ENCODE measurements at places on chromosomes 4 and X.

- DNase-seq: no peak
These were observed 142.1 kb upstream of the FTHL17 start for GRCh38 chrX:31213941-31214340.

DNA sequence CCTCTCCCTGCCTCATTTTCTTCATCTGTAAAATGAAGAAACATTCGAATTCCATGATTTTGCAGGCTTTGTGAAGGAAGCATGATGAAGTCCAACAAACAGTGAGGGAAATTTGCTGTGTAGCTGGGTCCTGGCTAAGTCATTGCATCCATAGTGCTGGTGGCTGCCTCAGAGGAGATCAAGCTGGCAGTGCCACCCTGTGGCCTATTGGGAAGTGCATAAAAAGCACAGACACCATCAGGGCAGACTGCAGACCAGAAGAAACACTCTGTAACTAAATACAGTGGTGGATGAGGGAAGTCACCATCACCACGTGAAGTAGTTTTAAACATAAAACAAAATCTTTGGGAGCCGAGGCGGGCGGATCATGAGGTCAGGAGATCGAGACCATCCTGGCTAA lies 40.7 kb upstream of the DDX3X start:
- no peak for DNase-seq

DNA sequence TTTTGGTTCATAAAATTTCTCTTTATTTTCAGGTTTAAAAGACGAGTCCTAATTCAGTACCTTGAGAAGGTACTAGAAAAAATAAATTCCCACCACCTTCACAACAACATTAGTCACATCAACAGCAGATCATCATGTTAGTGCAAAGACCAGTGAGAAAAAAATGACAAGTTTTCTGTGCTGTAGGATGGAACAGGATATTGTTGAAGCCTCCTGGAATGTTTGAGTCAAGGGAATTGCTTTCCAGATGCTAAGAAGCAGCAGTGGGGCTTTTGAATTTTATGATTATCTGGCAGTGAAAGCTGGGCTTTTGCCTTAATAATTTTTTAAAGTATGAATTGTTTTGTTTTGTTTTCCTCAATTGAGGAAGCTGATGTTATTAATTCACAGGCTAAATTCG lies 61.0 kb downstream of the INTS6L start:
- DNase-seq: no peak

GRCh38 chrX:54171091-54171490 lies 12.0 kb downstream of the FAM120C start:
- no peak for DNase-seq

GRCh38 chr4:115529126-115529525 lies 415.7 kb upstream of the NDST4 start:
- no peak for DNase-seq

DNA sequence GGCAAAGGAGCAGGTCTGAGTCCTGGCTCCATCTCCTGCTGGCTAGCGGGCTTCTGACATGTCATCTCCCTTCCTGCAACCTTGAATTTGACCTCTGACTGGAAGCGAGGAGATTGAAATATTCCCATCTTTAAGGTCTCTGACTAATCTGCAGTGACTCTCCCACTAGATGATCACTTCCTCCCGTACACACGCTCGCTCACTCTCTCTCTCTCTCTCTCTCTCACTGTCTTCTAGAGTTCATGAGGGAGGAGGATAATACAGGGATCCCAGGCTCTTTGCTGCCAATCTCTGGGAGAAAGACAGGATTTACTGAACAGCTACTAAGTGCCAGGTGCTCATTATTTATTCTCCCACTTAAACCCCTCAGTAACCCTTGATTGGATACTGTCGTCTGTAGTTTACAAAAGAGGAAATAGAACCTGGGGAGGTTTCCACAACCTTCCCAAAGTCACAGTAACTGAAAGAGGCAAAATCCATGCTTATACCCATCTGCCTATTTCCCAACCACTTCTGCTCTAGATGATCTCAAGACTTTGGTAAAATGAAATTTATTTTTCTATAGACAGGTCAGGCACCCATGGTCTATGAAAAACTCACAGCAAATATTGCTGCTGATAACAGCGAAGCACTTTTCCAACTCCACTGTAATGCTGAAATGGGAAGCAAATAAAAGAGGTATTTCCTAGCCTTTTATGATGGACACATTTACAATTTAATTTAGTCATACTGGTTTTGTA lies 193.5 kb upstream of the C1QTNF7 start:
- no peak for DNase-seq

GRCh38 chr4:75057369-75057768 lies 124.5 kb downstream of the PARM1 start:
- DNase-seq: no peak

DNA sequence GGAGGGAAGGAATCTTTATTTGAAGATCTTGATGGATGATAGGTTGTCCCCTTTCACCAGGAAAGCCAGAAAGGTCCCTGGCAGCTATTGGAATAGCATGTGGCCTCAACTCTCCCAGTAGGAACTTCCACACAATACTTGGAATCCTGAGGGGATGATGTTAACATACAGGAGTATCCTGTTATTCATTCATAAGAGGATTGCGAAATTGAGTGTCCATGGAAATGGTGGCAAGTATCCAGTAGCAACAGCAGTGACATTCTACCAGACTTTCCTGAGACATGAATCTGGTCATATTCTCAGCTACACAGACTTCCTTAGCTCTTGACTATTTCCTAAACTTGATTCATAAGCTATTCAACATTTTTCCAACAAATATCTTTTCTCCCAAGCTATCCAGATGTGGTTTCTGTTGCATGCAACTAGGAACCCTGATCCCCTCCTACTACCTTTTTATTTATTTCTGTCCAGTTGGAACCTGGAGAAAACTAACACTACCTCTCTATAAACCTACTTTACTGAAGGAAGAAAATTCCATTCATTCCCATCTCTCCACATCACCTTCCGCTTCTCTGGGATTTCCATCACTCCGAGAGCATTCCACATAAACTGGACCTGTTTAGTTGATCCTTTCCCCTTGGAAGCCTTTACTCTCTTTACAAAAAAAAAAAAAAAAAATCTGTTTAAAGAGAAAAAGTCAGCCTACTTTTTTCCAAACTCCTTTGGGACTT lies 101.8 kb downstream of the ANXA5 start:
- no peak for DNase-seq

DNA sequence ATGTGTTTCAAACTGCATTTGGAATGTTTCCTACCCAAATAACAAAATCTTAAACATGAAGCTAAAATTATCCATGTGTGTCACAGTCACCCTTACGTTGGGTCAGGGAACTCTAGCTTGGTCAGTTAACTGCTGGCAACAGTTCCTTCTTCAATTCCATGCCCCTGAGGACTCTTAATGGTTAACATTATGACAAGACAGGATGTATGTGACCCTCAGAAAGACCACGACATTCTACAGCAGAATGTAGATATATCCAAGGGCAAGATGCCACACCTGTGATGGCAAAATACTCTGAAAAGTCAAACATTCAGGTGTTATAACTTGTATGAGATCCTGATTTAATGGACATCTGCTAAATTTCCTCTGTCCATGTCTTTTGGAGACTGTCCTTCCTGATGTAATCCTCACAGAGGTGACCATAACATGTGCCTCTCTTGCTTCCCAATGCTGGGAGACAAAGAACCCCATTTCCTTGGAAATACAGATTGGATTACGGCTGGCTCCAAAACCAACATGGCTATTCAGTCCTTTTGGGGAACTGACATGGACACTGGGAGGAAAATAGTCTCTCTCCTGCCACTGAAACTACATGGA lies 39.1 kb downstream of the YTHDC1 start:
- no peak for DNase-seq

GRCh38 chr4:142330311-142330710 lies 515.8 kb downstream of the INPP4B start:
- no peak for DNase-seq

DNA sequence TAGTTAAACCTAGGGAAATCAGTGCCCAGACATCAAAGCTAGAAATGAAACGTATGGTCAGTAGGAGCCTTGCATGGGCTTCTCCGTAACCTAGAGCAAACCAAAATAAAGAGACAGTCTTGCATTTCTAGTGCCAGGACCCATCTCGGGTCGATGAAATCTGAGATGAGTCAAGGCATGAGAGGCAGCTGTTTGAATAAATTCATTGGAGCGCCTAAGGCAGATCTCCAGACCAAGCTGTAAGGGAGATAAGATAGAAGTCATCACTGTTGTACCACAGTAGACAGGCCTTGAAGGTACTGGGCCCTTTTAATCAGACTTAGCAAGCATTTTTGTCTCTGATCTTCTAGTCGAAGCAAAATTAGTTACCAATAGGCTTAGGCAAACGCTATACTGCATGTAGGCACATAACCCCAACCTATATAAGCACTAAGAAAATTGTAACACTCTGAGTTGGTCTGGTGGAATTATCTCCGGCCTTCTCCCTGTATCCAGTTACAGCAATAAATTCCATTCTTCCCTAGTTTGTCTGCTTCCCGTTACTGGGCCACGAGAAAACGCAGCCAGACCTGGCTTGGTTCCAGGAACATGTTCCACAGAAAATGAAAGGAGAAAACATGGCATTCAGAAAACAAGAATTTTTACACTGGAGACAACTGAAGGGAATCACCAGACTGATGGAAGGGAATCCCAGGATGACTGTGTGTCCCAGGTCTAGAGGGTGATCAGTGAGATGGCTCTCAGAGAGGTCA lies 21.1 kb upstream of the PAPSS1 start:
- DNase-seq: no peak

- DNase-seq: no peak
These were observed 64.6 kb downstream of the CRLF2 start for GRCh38 chrX:1147611-1148515.

GRCh38 chr4:61273233-61273632 lies 73.1 kb downstream of the ADGRL3 start:
- DNase-seq: no peak

DNA sequence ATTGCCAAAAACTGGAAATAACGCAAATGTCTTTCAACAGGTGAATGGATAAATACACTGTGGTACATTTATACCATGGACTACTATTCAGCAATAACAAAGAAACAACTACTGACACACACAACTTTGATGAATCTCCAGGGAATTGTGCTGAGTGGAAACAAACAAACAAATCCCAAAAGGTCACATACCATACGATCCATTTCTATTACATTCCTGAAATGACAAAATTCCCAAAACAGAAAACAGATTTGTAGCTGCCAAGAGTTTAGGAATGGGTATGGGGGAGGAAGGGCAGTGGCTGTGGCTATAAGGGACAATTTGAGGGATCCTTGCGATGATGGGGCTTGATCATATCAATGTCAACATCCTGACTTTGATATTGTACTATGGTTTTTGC lies 2.5 kb downstream of the ZNF182 start:
- DNase-seq: no peak

DNA sequence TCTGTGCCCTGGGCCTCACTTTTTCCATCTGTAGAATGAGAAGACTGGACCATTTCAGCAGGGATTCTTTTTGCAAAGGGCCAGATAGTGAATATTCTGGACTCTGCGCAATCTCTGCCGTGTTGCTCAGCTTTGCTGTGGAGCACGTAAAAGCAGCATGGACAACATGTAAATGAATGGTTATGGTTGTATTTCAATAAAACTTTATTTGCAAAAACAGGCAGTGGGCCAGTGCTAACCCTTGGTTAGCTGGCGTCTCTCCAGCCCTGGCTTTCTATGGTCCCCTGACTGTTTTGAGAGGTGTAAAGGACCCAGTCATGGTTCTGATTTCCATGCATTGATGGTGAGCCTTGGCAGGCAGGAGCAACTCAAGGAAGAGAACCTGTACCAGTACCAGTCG lies 18.7 kb downstream of the WFS1 start:
- no peak for DNase-seq

DNA sequence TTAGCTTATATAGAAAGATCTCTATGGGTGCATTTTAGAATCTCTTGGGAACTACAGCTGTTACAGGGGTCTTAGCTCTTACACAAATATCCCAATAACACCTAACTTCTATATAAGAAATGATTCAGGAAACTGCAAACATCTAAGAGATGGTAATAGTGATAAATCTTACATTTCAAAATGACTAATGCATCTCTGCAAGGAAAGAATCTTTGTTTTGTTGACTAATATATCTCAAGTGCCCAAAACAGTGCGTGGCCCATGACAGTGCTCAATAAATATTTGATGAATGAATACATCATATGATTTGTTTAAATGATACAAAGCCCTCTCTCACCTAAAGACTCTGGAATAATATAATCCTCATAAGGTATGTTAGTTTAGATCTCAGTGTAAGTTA lies 47.5 kb downstream of the CENPE start:
- no peak for DNase-seq

Measured in 8988T (cell line).